Stimulated activated CD4-positive, alpha-beta T cell treated with anti-CD3 and anti-CD28 coated beads, Interleukin-1b, Interleukin-23, amount 100 ng/mL, for 48 hours (primary cell): ENCODE measurements at places on chromosomes 2 and 18.
A peak's percentile ranks its signal among the peaks of the same experiment; 100 is the strongest.

- peak; percentile 31 for DNase-seq
Measured at GRCh38 chr2:168166902-168167510, 80.4 kb downstream of the STK39 start.

GRCh38 chr18:52738946-52739345, 398.9 kb downstream of the DCC start:
- DNase-seq = no peak

DNA sequence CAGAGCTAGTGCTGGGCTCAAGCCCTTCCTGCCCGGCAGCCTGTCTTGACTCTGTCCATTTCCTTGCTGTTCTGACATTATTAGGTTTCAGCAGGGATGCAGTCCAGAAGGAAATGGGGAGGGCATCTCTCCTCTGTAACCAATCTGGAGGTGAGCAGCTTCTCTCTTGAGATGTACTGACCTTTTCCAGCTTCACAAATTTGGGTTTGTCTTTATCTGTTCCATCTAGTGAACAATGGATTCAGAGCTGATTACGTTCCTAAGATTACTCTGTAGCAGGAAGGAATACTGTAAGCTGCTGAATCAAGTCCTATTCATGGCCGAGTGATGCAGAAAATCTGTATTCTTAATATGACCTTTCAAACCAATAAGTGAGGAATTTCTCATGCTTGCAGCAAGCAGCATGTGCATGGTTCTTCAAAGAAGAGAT, 11.0 kb downstream of the PLA2R1 start:
- no peak for DNase-seq

- no peak for DNase-seq
Measured at GRCh38 chr2:18398833-18399232, 161.6 kb downstream of the RDH14 start.

DNA sequence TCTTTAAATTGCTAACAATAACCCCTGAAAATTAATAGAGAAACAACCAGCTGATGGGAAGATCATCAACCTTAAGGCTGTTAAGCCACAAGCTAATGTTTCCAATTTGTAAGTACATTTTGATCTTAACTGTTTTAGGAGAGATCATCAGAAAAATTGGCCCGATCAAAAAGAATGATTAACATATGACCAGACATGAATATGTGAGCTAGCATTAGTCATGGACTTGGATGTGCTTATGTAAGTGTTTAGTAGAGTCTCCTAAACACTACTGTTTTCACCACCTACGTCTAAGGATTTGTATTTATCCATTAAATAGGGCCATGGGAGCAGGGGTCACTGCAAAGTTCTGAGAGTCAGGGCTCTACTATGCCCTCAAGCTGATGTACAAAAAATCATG, 4.3 kb downstream of the LMAN1 start:
- no peak for DNase-seq

GRCh38 chr18:21489919-21490495, 110.5 kb downstream of the ESCO1 start:
- no peak for DNase-seq

DNA sequence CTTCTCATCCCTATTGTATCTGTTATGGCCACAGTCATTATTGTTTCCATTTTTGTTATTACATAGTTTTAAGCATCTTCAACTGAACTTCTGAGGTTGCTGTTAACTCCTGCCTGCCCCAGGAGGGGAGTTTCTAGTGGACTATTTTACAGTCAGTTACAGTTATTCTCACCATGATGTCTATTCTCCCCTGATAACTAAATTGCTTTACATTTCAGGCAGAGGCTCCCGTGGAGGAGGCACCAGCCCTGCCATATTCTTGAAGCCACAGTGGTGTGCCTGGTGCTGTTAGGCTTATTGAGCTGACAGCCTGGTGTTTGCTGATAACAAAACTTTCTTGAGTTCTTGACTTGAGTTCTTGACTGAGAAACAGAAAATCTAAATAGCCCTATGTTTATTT, 256.4 kb downstream of the TFCP2L1 start:
- DNase-seq = no peak

DNA sequence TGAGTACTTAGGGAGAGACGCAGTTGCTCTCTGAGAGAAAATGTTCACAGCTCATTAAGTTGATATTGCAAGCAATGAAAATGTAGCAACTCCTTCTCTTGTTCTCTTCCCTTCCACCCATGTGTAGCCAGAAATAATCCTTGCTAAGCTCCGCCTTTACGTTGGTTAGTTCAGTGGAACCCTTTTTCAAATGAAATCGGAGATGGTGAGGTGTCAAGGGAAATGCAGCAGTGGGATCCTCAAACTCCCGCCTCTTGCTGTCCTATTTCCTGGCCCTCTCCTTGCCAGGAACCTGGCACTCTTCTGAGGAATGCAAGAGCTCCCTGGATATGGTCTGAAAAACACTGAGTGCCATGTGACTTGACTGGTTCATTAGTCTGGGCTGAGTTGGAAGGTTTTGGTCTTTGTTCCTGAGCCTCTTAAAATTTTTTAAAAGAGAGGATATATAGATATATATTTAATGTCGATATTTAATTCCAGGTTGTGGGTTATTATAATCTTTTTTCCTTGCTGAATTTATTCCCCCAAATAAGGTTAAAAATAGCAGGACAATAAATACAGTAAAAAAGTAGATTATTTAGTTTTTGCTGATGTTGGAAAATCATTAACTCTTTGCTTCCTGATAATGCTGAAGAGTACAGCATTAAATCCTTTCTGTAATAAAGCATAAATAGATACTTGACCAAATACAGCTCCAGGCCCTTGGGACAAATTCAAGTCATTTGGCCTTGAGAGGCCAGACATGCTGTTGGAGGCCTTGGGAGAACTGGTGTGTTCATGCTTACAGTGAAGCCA, 116.2 kb downstream of the EML6 start:
- no peak for DNase-seq

DNA sequence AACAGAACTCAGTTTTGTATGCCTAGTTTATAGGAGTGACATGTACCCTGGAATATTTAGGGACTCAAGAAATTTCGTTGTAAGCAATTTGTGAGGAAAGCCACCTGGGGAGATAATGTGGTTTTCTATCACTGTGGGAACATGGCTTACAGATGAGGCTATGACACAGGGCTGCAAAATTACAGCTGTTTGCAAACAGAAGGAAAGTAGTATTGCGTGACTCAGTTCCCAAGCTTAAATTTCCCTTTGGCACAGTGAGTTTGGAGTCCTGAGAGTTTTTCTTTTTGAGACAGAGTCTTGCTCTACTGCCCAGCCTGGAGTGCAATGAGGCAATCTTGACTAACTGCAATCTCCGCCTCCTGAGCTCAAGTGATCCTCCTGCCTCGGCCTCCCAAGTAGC, 149.8 kb downstream of the MYO5B start:
- DNase-seq = no peak

- DNase-seq = no peak
Measured at GRCh38 chr2:16241166-16242160, 301.1 kb downstream of the MYCN start.

DNA sequence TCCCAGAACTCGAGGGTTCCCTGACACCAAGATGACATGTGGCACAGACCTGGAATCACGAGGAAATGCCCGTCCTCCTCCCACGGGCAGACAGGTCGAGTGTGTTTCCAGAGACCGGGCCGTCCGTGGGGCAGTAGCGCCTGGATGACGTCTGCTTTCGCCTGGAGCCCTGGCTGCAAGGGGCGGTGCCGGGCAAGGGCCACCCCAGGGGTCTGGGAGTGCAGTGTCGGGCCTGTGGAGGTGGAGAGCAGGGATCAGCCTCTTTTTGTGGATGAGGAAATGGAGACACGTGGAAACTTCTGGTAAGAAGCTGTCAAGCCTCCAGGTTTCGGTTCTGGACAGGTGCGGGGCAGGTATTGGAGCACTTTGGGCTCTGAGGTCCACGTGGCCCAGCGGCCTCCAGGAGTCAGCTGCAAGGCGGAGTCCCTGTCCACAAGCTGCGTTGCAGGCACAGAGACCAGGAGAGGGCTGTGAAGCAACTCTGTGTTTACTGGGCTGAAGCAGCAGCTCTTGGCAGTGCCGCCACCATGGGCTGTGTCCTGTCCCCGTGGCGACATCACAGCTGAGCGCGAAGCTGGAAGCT, 25.6 kb downstream of the NFATC1 start:
- no peak for DNase-seq

DNA sequence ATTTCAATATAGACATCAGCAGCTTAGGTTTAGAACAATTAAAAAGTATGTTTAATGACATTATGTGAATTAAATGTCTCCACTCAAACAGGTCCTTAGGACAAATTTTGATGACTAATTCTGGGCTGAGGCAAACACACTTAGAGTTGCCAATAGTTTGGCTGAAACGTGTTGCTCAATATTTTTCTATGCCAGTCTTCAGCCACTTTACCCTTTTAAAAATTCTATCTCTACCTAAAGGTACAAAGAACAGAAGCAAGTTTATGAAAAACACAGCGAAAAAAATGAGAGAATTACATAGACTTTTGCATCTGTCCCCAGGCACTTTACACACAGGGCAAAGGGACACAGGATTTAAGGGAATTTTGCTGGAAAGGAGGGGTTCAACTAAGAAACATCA, 4.5 kb downstream of the IDH1 start:
- DNase-seq = no peak

DNA sequence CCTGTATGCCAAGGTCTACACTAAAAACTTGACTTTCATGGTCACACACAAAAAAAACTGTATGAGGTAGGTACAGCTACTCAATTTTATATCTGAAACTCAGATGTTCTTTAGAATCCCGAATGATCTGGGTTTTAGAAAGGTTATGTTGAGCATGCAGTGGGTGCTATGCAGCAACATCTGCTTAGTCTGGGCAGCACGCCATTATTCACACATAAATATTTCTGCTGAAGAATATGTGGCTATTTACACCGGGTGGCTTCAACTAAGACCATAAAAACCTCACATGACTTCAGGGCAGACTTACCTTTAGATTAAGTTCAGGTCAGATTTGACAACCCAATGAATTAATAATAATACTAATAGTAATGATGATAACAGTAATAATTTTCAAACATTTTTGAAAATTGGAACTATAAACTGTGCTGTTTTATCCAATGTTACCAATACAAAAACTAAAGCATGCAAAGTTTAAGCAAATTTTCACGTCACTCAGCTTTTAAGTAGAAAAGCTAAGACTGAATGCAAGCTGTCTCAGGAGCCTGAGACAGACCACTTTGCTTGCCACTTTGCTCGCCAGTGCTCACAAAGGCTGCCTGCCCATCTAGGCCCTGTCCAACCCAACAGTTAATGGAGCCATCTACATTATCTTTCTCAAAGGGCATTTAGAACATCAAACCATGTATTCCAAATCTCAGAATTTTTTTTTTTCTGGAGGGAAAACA, 292.0 kb downstream of the CNTNAP5 start:
- DNase-seq = no peak

- peak; percentile 43 for DNase-seq
Measured at GRCh38 chr2:147045113-147045512, 799.7 kb upstream of the ACVR2A start.

GRCh38 chr18:58955738-58956137, 91.1 kb downstream of the ZNF532 start:
- no peak for DNase-seq

DNA sequence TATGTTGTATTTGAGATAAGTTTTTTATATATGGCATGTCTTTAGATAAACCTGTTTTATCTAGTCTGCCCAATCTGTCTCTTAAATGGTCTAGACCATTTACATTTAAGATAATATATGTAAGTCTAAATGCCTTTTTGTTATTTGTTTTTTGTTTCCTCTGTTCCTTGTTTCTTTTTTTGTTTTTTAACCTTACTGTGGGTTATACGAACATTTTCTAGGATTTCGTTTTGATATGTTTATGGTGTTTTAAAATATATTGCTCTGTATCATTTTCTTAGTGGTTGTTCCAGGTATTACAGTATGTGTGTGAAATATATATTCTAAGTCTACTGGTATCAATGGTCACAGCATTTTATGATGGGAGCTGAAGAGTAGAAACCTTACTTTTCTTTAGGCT, 13.3 kb downstream of the BCL2L11 start:
- DNase-seq = no peak
